ENCODE measurements at places on chromosomes 3 and 15. TPM values are rescaled to one million over a fixed set of nuclear protein-coding genes. Genes with fewer than 3 reads are reported as not detected.

SCAANT1 gene
- total RNA-seq = not detected

CDCP1 gene
- total RNA-seq = 15.3 TPM

P2RY1 gene
- 2.1 TPM for total RNA-seq

NEDD4 gene
- 14.2 TPM for total RNA-seq

INSYN1 gene
- 4.5 TPM for total RNA-seq

GPR149 gene
- not detected for total RNA-seq

Measured in progenitor cell of endocrine pancreas (in vitro differentiated cells).